Pulmonary artery endothelial cell (primary cell): ENCODE measurements at places on chromosomes 7 and 10. TPM values are rescaled to one million over a fixed set of nuclear protein-coding genes. Genes with fewer than 3 reads are reported as not detected.

DNA sequence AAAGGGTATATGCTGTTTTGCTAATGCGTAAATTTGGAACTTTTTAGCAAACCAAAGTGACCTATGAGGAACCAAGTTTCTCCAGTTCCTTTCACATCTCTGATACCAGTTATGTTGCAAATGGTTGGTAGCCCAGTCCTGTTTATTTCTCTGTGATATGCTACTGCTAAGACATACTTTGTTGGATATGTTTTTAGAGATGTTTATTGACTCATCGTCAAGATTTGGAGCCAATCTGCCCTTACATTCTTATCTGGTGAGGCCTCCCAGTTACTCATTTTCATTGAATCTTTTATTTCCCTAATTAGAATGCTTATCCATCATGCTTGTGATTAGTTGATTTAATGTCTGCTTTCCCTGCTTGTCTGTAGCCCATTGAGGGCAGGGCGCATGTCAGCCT is 58.9 kb downstream of the LRGUK start:
- no peak for DNase-seq

- DNase-seq = no peak
Observed at GRCh38 chr10:131290781-131291180, 20.7 kb downstream of the TCERG1L start.

Gene TLX1
- 0.60 and 1.8 TPM in 2 replicates for total RNA-seq

- DNase-seq = no peak
Observed at GRCh38 chr10:124608093-124608721, 136.0 kb downstream of the FAM53B start.

DNA sequence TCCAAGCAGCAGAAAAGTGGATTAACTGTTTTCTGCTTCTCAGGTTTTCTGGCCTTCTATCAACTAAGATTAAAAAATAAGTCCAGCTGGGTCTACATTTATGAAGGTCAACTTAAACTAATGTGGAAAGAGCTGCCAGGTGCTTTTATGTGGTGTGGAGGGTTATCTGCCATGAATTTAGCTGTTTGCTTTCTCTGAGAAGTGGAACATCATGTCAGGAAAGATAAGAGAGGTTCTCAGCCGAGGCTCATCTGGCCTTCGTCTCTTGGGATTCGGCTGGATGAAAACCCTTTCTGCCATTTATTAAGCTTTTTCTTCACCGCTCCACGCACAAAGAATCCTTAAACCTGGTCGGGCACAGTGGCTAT is 5.5 kb downstream of the PTPRN2 start:
- no peak for DNase-seq
